Activated T-cell treated with anti-CD3 and anti-CD28 coated beads for 24 hours (primary cell): ENCODE measurements at places on chromosomes 7 and 10.

- DNase-seq: no peak
Observed at GRCh38 chr7:12385364-12385786, 18.3 kb downstream of the VWDE start.

DNA sequence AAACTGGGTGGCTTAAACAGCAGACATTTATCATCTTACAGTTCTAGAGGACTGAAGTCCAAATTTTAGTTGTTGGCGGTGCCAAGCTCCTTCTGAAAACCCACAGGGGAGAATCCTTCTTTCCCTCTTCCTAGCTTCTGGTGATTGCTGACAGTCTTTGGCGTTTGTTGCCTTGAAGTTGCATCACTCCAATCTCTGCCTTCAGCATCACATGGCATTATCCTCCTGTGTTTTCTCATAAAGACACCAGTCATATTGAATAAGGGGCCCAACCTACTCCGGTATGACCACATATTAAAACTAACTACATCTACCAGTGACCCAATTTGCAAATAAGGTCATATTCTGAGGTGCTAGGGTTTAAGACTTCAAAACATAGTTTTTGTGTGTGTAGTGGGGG lies 472.1 kb upstream of the IGFBP3 start:
- no peak for DNase-seq

GRCh38 chr10:69096045-69096444 lies 8.1 kb downstream of the SRGN start:
- DNase-seq: no peak

DNA sequence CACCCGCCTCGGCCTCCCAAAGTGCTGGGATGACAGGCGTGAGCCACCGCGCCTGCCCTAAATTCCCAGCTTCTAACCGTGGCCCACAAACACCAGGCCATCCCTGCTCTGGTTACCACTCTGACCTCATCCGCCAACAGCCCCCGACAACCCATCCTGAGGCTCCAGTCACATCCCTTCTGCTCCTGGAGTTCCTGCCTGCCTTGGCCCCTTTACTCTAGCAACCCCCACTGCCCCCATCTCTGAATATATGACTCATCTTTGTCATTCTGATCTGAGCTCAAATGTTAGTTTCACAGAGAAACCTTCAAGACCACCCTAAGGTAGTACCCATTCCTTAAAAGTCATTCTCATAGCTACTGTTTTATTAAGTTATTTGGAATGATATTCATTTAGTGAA lies 26.6 kb downstream of the RHEB start:
- no peak for DNase-seq

DNA sequence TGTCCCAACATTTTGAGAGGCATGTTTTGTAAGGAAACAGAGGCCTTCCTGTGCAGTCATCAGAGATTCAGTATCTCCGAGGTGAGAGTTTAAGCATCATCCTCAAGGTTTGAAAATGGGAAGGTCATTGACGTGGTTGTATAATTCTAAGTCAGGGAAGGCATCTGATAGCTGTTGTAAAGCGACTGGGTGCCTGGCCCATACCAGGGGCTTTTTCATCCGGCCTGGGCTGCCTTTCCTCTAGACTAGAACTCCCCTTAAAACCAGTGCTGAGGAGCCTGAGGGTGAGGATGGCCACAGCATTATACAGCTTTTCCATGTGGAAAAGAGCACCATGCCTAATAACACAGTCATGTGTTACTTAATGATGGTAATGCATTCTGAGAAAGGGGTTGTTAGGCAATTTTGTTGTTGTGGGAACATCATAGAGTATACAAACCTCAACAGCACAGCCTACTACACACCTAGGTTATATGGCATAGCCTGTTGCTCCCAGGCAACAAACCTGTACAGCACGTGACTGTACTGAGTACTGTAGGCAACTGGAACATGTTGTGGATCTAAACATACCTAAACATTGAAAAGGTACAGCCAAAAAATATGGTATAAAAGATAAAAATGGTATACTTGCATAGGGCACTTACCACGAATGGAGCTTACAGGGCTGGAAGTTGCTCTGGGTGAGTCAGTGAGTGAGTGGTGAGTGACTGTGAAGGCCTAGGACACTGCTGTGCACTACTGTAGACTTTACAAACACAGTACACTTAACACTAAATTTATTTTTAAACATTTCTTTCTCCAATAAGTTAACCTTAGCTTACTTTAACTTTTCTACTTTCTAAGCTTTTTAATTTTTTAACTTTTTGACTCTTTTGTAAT lies 13.5 kb upstream of the CACUL1 start:
- no peak for DNase-seq

- DNase-seq: no peak
Observed at GRCh38 chr10:101282947-101283346, 53.7 kb upstream of the LBX1 start.

GRCh38 chr7:23020742-23021401 lies 6.9 kb upstream of the HYCC1 start:
- DNase-seq: no peak

- no peak for DNase-seq
Observed at GRCh38 chr7:108418946-108419345, 37.3 kb downstream of the NRCAM start.

- no peak for DNase-seq
Observed at GRCh38 chr7:128102490-128103291, 71.5 kb upstream of the LRRC4 start.

DNA sequence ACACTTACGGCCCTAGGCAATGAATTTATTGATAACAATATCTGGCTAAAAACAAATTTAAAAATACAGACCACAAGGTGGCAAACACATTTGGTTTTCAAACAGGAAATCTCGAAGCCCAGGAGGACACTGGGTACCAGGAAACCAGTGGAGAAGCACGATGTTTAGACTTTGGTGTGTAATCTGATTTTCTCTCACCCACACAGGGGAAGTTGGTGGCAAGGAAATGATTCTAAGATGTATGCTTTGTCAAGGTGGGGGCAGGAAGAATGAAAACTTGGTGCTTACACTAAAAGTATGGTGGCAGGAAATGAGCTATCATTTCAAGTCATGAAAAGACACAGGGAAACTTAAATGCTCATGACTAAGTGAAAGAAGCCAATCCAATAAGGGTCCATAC lies 113.2 kb upstream of the ANKRD1 start:
- peak; percentile 7 for DNase-seq

DNA sequence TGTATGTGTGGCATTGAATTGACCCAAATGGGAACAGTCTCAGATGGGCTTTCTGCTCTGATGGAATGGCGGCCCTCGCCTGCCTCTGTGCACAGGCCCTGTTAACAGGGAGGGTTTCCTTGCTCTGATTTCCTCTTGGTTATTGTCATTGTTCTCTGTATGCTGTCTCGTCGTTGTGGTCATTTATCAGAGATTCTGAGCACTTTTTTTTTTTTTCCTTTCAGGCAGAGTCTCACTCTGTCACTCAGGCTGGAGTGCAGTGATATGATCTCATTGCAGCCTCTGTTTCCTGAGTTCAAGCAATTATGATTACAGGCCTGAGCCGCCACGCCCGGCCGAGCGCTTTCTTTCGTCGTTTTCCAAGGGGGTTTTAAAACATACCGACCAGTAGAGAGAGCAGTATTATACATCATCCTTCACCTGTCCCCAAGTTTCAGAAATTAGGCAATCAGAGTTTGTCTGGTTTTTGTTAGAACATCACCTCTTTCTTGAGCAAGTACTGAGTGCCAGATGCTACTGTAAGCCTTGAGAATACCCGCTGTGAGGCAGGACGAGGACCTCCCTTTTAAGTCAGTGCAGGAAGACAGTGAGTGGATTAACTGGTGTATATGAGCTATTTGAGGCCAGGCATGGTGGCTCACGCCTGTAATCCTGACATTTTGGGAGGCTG lies 6.5 kb downstream of the CHST12 start:
- no peak for DNase-seq

DNA sequence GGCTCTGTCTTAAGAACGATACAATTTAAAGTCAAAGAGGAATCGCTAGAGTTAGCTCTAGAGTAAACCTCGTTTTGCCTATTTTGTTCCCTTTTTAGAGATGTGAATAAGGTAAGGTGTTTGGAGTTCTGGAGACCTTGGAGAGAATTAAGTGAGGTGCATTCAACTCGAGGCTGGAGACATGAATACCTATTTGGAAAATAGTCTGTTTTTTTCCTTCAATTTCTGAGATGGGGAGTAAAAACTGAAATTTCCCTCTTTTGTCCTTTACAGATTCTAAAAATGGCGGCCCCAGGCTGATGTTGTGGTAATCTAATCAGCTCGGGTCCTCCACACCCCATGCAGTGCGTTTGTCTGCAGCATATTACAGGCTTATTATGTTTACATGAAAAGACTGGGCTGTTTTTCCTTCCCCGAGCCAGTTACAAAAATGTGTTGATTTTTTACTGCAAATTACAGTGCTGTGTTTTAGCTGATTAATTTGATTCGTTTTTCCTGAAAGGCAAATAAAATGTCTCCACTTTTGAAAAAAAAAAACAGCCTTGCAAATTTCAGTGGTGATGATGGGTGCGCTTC lies 1.5 kb downstream of the KMT2E start:
- DNase-seq: no peak

GRCh38 chr7:104156842-104157277 lies 51.0 kb downstream of the ORC5 start:
- DNase-seq: no peak

DNA sequence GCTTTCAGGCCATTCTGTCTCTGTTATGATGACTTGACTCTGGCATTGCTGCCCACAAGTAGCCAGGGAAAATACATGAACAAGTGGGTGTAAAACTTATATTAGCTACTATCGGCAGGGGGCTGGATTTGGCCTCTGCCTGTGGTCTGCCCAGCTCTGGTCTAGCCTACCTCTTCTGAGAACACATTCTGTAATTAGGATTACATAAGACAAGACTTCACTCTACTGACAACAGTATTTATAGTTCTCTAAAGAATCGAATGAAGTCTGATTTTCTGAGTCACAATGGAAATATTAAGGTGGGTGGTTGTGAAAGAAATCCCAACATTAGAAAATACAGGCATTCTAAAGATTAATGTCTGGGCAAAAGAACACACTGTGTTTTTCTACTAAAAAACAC lies 55.5 kb downstream of the DLD start:
- no peak for DNase-seq

DNA sequence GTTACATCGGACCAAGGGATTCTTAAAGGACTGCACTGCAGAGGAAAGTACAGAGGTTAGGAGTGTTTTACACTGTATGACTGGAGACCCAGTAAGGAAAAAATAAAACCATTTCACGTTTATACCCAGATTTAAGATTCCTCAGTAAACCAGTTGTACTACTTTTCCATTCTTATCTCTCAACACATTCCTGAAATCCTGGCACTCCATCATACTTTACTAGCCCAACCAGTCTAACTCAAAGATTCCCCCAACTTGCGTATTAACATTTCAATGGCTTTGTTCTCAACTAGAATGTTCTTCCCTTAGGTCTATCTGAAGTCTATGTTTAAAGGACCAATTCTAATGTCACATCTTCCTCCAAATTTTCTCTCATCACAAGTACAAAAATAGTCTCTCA lies 8.0 kb downstream of the CCDC186 start:
- DNase-seq: no peak

DNA sequence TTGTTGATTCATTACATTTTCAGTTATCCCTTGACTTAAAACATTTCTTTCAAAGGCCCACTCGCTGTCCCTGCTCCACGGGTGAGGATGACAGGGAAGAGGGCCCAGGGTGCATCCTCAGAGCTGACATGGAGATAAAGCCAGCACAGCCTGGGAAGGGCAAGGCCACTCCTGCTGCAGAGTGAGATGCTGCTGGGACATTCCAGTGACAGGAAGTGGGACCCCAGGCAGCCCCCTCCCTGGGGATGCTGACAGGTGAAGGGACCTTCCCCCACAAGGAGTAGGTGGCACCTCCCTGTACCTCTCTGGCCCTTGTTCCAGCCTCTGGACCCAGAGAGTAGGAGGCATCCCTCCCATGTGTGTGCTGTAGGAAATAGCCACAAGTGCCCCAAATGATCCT lies 97.8 kb upstream of the DDC start:
- no peak for DNase-seq

GRCh38 chr10:101829561-101830315 lies 11.5 kb upstream of the OGA start:
- DNase-seq: no peak

GRCh38 chr10:87634311-87634710 lies 25.4 kb upstream of the PAPSS2 start:
- DNase-seq: no peak

DNA sequence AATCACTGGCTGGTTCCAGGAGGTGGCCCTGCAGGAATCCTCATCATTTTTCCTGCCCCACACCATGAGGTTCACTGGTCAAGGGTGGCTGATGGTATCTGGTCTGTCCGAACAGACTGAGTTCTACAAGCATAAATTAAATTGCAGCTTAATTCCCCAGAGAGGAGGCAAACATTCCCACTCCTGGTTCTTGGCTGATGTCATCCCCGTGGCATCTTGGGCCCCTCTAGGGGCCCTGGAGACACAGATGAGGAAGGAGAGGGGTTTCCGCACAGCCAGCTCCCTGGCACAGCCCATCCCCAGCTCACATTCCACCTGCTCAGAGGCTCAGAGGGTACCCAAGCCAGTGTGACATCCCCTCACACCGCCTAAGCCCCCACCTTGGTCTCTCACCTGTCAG lies 5.3 kb upstream of the KLRG2 start:
- DNase-seq: no peak

DNA sequence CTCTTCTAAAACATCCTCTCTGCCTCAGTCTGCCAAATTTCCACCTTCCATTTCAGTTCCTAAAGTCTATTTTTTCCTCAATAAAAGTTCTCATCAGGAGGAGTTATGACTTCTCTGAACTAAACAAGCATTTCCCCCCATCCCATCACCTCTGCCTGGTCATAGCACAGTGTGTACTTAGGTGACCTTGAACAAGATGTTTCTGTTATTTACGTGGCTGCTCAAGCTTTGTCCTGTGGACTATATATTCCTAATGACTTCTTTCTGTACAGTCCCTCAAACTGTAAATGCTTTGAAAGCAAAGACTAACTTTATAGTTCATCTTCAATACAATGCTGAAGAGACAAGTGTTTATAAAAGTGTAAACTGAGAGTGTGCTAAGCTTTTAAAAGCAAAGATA lies 166.9 kb downstream of the CPEB3 start:
- DNase-seq: no peak

DNA sequence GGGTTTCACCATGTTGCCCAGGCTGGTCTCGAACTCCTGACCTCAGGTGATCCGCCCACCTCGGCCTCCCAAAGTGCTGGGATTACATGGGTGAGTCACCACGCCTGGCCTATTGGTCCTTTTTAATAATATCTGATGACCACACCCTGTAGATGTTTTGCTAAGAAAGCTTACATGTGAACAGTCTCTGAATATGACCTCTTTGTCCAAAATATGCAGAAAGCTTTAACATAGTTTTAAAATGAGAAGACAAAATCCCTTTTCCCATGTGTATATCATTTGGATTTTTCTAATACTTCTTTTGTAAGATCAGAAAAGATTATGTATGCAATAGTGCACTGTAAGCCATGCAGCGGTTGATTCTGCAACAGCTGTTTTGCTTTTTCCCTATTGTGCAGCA lies 38.5 kb downstream of the MCU start:
- no peak for DNase-seq

DNA sequence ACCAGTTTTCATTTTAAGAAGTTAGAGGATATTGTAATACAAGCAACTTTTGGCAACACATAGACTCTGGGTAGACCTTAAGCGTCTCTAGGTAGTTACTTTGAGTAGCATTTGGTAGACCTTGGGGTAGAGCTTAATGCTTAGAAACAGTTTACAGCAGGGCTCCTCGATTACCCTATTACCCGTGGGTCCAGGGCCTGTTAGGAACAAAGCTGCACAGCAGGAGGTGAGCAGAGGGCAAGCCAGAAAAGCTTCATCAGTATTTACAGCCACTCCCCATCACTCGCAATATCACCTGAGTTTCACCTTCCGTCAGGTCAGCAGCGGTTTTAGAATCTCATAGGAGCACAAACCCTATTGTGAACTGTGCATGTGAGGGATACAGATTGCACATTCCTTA lies 173.5 kb downstream of the TSPAN12 start:
- DNase-seq: no peak

GRCh38 chr7:71867626-71868025 lies 544.5 kb downstream of the CALN1 start:
- no peak for DNase-seq
